Stimulated activated CD4-positive, alpha-beta T cell treated with anti-CD3 and anti-CD28 coated beads, Interleukin-4, amount 100 ng/mL, for 48 hours (primary cell): ENCODE measurements at places on chromosomes 11 and 22.

GRCh38 chr22:33920197-33920540 is at the start of gene LARGE1:
TSS of gene LARGE1 (minus strand) at chr22:33920476.
- DNase-seq: no peak

DNA sequence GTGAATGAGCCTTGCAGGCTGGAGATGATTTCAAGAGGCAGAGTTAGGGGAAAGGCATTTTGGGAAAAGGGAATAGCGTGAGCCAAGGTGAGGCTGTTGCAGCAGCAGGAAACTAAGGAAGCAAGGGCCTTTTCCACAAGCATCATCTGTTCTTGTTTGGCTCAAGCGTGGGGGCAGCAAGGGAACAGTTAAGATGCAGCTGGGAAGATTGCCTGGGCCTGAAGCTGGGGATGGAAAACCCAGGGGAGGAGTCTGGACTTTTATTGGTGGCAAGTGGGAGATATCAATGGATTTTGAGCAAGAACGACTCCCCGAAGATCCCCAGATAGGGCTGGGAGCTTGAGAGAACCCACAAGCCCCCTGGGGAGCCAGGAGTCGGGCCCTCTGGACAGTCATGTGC is 27.3 kb upstream of the PICK1 start:
- no peak for DNase-seq

DNA sequence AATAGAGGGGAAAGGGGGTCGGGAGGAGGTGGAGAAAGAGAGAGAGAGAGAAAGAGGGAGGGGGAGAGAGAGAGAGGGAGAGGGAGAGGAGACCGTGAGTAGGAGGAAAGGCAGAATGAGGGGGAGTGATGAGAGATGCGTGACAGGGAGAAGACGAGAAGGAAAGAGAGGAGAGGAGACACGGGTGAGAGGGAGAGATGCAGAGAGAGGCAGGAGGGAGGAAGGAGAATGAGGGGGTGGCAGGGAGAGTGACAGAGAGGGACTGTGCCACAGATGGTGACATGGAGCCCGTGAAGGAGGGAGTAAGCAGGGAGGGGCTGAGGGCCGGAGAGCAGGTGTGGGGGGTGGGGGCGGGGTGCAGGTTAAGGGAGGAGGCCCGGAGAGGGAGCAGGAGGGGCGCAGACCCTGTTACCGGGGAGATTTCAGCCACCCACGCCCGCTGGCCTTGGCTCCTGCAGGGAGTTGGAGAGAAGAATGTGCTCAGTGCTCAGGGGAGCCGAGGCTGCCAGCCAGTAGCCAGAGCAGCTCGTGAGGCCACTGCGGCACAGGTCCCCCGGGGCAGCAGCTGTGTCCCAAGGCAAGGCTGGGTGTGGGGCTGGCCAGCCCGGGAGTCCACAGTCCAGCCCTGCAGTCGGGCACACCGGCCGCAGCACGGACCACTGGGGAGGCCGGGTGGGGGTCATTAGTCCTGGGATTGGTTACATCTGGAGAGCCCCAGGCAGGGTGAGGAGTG is at the start of gene SSTR3:
Gene SSTR3 (minus strand): TSS at position 304 of the 733 bp plus-strand sequence. CDS start 4,674 bp downstream, outside the sequence.
- DNase-seq: no peak

DNA sequence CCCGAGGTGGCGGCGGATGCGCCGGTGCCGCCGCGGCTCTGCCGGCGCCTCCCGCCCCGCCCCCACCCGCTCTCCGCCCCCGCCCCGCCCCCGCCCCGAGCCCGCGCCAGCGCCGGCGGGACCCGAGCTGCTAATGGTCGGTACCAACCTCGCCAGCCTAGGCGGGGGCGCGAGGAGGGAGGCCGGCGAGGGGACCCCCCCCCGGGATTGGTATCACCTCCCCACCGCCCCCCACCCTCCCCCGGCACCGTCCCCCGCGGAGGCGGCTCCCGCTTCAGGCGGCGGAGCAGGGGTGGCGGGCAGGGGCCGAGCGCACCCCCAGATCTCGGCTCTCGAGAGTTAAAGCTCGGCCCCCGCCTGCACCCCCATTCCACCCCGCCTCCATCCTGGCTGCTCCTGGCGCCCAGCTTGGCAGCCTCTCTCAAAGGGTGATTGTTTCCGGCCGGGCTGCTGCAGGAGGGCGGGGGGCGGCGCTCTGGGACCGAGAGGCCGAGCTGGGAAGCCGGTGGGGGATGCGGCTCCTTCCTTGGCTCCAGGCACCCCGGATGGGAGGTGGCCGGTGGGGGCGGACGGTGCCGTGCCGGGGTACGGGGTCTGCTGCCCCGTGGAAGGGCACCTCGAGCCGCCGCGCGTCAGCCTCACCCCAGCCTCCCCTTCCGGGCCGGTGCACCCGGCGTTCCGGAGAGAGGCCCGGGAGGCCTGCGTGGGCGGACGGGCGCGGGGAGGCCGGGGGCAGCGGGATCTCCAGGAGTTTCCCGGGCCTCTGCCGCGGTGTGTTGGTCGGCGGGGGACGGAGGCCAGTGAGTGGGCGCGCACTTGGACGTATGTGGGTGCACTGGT is at the start of gene B3GAT1:
Gene B3GAT1 (minus strand): TSS at position 40 of the 840 bp plus-strand sequence. CDS start 24,583 bp downstream, outside the sequence.
- no peak for DNase-seq

- no peak for DNase-seq
Observed at GRCh38 chr11:93659841-93660240, 1.6 kb upstream of the CEP295 start.

DNA sequence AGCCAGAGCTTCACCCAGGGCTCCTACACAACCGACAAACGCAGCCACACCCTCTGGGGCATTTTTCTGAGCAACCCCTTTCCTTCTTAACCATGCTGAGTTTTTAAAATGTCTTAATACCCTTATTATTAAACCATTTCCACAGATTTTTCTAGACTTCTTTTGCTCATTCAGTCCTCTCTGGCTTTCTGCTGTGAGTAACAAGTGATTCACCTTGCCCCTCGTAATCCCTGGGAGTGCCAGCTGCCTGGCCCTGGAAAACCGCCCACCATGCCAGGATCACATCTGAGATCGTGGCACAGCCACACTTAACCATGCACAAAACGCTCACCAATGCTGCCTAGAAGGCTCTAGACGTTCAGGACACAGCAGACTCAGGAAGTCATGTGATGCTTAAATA is 25.4 kb downstream of the YPEL1 start:
- DNase-seq: no peak

DNA sequence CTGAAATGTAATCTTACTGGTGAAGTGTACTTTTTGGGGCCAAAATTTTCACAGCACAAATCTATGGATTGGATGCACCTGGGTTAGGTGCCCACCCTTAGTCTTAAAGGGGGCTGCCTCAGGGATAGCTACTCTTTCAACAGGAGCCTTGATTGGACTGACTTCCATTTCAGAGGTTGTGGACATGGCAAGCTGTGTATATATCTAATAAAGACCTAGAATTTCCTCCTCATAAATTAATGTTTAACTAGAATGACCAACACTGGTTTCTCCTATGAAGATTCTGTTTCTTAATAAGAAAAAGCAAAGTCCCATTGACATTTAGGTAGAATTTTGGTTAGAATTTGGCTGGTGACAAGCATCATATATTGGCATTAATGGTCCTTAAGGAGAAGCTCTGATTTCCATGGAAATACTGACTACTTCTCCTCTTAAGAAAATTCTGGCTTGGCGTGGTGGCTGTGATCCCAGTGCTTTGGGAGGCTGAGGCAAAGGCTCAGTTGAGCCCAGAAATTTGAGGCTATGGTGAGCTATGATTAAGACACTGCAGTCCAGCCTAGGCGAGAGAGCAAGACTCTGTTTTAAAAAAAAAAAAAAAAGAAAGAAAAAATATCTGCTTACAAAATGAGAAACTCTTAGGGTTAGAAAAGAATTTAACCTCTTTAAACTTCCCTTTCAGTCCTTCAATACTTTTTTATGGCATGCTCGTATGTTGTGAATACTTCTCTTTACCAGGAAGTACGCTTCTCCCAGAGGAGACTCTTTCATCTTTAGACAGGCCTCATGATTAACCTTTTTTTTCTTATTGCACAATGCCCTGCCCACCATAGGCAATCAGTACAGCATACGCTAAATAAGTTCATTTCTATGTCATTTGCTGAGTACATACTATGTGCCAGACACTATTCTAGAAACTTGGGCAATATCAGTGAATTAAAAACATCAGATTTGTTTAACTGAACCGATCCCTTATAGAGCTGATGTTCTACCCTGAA is 77.2 kb downstream of the PRR5L start:
- DNase-seq: no peak

GRCh38 chr22:49827853-49828598 is at the start of gene BRD1:
TSS of gene BRD1 (minus strand) at chr22:49827873. CDS start at chr22:49824317, 3,556 bp downstream.
- peak; percentile 47 for DNase-seq

GRCh38 chr22:36053242-36054147 is 24.9 kb upstream of the RBFOX2 start:
- DNase-seq: no peak

DNA sequence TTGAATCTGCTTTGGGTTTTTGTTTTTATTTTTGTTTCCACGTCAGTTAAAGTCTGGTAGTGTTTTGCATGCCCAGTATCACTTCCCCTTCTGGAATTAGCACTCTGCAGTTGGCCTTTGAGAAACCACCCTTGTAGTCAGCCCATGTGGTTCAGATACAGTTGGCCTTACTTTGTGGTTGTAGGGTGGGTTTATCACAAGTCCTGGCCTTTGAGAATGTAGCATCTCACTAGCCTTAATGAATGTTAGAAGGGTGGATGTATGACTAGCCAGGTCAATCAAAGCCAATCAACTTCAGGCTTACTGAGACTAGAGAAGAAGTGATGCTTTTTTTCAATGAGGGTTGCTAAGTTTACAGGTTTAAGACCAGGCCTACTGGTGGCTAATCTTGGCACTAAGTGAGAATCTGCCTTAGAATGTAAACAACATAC is 19.8 kb downstream of the ARL14EP start:
- DNase-seq: no peak

DNA sequence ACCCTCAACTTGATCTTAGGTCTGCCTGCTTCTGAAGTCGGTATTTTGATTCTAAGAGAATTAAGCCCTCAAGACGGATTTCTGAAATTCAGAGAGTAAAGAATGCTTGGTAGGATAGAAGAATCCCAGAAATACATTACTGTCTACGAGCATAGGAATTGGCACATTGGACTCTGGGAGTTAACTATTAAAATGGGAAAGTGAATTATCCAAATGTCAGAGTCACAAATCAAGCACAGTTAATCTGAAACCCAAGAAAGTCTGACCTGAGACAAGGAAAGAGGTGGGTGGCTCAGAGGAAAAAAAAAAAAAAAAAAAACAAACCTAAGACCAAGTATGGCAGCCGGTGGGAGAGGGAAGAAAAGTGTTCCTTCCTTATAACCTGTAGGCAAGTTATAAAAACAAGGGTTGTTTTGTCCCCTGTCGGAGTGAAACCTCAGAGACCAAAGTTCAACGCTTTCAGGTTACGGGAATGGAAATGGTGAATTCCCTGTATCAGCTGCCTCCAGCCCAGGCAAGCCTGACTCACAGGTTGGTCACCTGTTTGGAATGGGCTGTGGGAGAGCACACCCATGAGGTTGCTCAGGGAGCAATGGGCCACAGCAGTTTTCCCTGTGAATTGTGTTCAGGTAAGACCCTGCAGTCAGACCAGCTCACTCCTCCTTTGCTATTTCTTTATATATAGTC is 139.0 kb downstream of the ETS1 start:
- no peak for DNase-seq

- no peak for DNase-seq
Observed at GRCh38 chr22:26990503-26991189, 333.3 kb downstream of the MIAT start.

DNA sequence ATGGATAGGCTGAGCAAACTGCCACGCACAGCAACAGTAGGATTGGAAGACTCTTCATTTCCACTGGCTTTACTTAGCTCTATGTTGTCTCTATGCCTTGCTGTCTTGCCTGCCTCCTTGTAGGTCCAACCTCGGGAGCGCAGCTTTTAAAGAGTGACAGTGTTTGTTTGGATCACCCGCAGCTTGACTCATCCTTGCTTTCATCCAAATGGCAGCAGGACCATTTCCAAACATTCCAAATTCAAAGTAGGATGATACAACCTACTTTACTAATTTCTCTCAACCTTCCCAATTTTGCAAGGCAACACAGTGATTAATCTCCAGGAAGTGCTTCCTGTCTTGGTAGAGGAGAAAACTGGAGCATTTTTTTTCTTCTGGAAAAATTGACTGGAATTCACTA is at the start of gene MMP3:
Gene MMP3 (minus strand): TSS at position 121 of the 400 bp plus-strand sequence. CDS start 63 bp downstream, at position 58.
- no peak for DNase-seq
